ENCODE measurements at places on chromosomes 3 and 15.

DNA sequence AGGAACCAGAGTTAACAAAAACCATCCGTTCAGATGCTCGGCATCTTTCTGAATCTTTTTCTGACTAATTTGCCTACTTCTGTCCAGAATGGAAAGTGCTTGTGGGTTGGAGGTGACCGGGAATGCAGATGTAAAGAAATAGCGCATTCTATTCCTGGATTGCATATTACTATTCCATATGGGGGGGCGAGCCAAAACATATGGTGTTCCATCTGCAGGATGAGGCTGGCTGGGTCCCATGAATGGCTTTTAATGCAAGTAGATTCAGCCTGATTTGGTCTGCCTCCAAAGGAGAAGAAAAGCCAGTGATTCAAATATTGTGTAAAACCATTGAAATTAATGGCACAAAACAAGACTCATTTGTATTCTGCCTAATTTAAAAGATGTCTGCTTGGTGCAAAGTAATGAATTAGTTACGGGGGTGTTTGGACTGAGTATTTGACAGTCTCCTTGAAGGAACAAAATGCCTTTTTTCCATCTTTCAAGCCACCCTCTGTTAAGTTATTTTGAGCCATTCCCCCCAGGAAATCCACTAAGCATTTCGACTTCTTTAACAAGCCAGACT, 99.0 kb downstream of the ST8SIA2 start:
- no peak for DNase-seq

DNA sequence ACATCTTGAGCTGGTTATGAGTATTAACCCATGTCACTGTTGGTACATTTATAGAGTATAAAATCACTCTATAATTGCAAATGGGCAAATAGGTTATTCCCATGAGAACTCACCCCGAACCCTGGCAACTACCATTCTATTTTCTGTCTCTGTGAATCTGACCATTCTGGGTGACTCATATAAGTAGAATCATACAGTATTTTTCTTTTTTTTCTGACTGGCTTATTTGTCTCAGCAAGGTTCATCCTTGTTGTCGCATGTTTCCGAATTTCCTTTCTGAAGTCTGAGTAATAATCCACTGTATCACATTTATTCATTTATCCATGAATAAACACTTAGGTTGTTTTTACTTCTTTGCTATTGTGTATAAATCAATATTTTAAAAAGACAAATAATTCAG, 59.9 kb upstream of the CHRM5 start:
- no peak for DNase-seq

DNA sequence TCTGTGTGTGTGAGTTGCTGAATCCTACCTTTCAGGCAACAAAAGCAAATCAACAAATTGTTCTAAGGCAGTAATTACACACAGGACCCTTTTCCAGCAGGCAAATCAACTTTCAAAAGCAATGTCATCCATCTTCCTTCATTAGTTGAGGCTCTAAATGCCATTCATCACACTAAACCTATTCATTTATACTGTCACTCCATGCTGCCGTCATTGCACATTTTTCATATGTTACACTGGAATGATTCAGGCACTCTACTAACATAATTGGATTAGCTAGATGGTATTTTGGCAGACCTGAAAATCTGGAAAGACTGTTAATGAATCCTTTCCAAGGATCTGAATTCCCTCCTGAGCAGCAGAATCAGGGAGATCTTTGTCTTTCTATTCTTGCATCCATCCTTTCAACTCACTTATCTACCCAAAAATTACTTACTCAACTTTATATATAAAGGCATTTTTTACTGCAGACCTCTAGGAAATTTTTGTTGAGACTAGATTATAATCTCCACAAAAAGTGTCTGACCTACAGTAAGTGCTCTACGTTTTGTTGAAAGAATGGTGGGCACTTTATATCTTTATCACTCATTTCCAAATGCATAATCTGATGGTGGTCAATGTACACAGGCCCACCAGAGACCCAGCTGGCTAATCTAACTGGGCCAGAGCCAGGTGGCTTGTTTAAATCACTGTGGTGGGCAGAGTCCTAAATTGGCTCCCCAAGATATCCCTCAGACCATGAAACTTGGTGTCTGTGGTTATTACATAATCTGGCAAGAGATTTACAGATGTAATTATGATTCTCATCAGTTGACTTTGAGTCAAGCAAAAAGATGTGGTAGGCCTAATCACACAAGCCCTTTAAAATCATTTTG, 25.0 kb downstream of the MIX23 start:
- DNase-seq: no peak

DNA sequence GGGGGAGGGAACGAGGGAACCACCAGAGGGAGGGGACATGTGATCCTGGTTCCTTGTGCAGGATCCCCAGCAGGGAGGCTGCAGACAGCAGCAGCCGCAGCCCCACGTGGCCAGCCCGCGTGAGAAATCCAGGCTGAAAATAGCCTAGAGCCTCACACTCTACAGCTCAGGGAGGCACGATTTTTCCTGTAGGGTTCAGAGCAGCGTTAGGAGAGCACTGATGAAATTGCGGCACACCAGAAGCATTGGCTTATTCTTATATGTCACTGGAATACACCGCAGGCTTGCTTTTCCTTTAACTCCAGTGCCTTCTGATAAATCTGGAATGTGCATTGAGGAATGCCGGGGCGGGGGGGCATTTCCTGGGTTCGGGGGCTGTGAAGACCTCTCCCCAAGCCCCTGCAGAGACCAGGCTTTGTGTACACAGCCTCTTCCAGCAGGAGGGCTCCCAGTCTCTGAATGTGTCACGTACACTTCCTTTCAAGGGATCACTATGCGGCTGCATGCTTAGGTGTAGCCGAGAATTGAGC, 193.0 kb downstream of the ATP10A start:
- no peak for DNase-seq

DNA sequence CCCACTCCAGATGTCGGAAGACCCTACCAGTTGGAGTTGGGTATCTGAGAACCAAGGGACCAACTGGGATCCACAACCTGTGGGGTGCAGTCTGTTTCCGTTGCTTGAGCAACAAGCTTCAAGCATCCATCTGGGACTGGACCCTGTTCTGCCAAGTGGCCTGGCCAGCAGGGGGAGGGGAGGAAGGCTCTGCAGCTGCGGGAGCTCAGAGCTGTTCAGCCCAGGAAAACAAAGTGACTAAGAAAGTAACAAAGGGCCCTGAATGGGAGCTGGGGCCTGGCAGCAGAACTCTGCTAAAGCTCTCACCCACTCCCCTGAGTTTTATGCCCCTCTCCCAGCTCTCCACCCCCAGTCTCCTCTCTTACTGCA, 2.7 kb downstream of the TYRO3 start:
- no peak for DNase-seq

DNA sequence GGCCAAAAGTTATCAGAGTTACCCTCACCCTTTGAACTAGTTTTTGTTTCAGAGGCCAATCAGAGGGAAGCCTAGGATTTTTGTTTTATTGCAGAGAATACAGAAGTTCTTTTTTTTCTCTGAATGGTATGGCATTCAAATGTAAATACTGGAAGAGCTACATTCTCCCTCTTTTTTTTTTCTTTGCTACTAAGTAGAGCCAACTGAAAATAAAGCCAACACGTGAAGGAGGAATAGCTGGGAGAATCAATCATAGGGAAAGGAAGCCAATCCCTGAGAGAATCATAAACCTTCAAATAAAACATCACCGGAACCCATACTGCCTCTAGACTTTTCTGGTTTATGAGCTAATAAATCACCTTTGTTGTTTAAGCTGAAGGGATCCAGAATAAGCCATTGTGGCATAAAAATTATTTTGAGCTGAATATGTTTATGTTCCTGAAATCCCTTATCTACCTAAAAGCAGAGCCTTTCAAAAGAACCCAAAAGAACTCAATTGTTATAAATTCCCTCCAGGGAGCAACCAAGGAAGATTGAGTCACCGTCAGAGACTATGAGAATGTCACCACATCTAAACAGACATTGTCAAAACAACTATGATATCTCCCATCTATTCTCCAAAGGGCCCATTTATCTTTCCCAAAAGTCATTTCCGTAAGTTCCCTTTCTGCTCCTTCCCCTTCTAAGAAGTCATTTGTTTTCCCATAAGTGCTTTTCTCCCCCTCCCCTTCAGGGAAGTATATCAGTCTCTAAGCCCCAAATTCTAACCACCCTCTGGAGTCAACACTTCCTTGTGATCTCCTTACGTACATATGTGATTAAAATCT, 3.8 kb upstream of the ZNF280D start:
- no peak for DNase-seq

GRCh38 chr3:10423171-10423882, 82.1 kb downstream of the ATP2B2 start:
- no peak for DNase-seq

GRCh38 chr3:55376753-55377347, 110.3 kb downstream of the WNT5A start:
- DNase-seq: no peak

GRCh38 chr15:101724675-101725005, 367 bp upstream of the TARS3 start:
- DNase-seq: no peak

DNA sequence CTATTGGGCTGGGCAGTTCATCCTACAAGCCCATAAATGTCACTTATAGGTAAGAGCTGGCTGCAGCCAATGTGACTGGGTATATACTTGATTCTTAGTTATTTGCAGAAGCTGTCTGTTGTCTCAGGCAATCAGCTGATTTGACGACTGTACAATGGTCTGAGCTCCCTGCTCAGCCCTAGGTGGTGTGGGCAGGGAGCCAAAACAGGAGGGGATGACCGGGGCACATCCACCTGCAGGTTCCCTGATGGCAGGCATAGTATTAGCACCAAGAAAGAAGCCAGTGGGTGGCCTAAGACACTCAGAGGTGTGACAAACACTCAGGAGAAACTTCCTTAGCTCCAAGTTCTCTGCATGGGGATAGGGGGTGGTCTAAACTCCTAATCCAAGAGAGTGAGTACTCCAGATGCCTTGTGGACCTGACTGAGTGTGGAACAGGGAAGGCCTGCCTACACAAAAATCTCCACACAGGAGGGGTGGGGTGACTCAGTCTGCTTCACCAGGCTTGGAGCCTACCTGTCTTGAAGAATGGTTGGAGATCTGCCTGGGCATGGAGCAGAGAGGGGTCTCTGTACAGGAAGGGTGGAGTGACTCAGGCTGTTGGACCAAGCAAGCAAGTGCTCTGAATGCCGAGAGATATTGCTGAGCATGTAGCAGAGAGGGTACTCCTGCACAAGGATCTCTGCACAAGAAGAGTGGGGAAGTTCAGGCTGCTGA, 690.4 kb upstream of the NAALADL2 start:
- no peak for DNase-seq

DNA sequence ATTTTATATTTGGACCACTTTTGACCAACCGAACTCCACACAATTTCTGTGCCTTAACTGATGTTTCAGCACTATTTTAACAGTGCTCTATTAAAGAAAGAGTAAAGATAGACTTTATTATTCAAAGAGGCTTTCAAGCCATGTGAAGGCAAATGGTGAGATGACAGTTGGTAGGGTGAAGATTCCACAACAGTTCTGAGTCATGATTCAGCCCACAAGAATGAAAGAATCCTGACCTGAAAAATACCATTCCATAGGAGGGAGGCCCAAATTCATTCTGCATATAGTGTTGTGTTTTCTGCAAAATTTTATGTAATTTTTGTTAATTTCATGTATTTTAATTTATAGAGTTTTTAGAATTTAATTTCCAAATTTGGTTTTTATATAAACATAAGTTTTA, 135.6 kb upstream of the STAC start:
- DNase-seq: no peak

DNA sequence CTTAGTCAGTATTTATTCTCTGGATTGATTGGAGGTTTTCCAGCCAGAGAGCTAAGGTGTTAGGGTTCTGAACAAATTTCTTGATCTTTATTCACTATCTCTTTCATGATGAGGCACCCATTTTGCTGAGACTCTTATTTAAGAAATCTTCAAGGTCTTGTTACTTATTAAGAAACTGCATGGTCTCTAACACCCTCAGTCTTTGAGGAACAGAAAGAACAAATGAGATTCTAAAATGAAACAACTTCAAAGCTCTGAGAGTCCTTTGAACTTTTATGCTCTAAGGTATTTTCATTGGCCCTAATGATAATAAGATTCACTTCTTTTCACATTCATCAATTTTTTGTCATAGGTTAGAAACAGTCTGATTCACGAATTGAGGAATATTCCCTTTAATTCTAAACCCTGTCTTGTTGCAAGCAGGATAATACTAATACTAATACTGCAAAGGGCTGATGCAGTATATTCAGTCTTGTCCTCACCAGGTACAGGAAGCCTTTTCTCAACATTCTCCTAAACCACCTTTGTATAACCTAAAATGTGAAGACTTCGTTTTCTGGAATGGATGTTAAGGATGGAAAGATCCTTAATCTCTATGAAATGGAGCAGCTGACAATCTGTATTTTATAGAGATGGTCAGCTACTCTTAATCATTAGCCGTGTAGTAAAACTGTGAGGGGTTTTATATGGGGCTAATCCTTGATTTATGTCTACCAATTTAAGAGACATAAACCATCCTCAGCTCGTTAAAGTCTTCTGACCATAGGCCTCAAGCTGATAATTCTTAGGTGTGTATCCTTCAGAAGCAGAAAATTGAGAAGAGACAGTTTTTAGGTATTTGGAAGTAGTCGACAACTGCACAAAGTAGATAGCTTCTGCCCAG, 198.3 kb downstream of the OTOL1 start:
- DNase-seq: no peak

GRCh38 chr3:18334837-18335601, 90.1 kb downstream of the SATB1 start:
- no peak for DNase-seq

DNA sequence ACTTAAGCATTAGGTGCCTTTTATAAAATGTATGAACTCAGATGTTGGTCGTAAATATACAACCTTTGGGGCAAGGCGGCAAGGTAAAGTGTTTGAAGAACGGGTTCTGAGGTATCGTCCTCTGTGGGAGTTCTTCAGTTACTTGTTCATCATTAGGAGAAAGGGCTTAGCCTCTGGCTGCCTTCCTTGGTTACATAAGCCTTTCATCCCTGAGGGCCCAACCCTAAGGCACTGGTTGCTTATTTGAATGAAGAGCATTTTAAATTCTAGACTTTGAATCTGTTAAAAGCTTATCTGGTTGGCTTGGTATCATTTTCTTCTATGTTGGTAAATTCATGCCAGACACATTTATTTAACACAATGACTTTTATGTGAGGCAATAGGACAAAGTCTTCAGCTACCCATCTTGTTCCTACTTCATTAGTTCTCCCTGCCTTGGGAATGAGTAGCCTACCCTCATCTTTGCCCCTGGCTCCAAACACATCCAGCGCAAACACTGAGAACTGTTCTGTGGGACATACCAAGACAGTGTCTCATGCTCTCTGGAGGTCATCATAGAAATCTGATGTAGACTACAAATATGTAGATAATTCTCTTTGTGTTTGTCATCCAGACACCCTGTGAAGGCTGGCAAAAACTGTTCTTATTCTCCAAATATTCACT, 12.4 kb upstream of the CCDC80 start:
- no peak for DNase-seq

DNA sequence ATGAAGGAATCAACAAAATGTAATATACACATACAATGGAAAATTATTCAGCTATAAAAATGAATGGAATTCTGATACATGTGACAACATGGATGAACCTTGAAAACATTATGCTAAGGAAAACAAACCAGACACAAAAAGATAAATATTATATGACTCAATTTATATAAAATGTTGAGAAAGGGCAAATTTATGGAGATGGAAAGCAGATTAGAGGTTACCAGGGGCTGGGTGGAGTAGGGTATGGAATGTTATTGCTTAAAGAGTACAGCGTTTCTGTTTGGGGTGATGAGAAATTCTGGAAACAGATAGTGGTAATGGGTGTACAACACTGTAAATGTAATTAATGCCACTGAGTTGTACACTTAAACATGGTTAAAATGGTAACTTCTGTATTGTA, 50.9 kb downstream of the EMC4 start:
- no peak for DNase-seq

All from stimulated activated CD8-positive, alpha-beta memory T cell treated with anti-CD3 and anti-CD28 coated beads, Interleukin-12 subunit alpha, Interleukin-12 subunit beta, amount 100 ng/mL, for 1 hour (primary cell).